ENCODE measurements at places on chromosomes 2 and 18.

DNA sequence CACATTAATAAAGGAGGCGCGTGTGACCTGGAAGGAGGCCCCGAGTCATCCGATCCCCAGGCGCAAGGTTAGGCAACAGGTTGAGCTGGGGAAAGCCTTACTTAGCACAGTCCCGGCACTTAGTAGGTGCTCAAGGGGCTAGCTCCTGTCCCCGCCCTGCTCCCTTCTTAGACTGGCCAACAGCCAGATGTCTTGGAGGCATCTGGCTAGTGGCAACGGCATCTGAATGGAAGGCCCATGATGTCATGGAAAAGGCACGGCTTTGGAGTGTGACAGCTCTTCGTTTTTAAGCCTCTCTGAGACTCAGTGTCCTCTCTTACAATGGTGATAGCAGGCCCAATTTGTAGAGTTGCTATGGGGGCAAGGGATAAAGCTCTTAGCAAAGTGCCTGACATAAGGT is 258.3 kb downstream of the CYRIA start:
- DNase-seq: no peak

DNA sequence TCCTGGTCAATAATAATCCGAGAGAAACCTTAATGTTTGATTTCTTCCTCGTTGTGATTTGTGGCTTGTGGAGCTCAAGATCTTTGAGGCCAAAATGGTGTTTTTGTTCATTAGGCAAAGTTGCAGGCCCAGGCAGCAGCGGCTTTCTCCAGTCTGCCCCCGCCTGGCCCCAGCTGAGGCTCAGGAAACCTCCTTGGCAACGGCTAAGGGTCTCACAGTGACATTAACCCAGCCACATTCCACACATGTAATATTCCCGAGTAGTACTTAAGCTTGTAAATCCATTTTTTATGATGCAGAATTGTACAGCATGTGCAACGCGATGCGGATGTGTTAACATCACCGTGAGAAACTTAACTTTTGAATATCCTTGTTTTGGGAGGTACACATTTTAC is 200.1 kb downstream of the BCL11A start:
- DNase-seq: no peak

- DNase-seq: no peak
Observed at GRCh38 chr2:237863689-237864443, 4.4 kb downstream of the RAMP1 start.

DNA sequence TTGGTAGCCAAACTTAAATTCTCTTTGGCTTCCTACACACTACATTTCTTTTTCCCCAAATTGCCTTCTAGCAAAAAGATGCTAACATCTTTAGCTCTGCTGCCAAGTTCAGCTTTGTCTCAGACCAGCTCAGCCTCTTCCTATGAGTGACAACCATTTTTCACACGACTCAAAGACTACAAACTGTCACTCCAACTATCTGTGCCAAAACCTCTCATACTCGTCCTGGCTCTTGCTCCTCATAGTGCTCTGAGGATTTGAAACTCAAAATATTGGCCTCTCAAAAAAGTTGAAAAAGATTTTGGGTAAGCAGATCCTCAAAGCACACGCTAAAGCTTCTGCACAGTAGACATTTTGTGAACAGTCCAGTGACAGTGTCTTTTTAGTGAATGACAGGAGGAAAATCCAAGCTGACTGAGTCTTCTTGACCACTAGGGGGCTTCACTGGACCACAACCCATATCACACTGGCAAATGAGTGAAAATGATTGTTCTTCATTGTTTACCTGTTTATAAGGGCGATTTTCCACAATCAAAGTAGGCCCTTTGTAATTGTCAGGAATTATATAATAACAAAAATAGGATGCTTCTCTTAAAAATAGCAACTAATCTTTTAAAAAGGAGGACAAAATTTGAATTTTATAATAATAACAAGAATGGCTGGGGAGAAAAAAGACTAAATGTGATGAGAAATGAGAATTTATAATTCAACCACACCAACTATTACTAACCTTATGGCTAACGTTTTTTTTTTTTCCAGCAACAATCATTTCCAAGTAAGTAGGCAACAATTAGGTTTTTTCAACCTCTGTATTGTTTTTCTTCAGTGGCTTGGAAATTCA is 85.5 kb upstream of the PGAP1 start:
- peak; percentile 20 for DNase-seq

DNA sequence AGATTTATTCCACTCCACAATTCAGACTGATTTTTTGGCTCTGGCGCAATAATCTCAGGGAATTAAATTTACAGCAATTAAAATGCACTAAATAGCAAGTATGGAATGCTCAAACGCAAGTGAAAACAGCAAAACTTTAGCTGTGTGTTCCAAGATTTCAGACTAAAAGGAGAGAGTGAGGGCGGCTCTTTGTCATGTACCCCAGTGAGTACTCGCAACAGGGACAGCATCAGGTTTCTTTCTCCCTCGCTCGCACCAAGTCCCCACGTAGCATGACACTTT is 1.1 kb downstream of the ROCK2 start:
- no peak for DNase-seq

DNA sequence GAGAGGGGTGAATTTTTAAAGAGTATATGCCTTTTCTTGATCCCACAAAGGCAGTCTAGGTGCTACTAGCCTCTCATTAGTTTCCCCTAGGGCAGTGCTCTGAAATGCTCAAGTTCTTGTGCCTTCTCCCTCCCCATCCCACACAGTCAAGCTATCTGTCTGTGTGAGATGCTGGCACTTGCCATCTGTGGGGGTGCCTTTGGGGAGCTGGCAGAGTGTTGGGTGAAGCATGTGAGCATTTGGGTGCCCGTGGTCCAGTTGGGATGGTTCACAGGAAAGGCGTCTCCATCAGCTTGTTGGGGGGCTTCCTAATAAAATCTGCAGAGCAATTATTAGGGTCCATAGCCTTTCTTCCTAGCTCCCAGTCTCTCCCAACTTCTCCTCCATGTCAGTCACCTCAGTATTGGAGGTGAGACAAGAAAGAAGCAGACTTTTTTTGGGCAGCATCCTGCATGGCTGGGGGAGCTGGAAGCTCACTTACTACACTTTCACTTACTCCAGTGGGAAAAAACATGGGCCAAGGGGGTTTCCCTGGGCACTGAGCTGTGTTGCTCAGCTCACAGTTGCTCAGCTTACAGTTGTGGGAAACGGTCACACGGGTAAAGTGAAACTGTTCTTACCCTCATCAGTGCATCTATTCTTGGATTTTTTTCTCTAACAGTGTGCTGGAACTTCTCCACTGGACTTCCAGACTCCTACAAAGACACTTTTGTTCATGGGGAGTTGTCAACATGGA is 29.3 kb downstream of the COLEC11 start:
- DNase-seq: no peak

GRCh38 chr2:12967804-12968203 is 251.1 kb downstream of the TRIB2 start:
- no peak for DNase-seq

- peak; percentile 52 for DNase-seq
Observed at GRCh38 chr2:61707984-61708852, 145.6 kb downstream of the FAM161A start.

DNA sequence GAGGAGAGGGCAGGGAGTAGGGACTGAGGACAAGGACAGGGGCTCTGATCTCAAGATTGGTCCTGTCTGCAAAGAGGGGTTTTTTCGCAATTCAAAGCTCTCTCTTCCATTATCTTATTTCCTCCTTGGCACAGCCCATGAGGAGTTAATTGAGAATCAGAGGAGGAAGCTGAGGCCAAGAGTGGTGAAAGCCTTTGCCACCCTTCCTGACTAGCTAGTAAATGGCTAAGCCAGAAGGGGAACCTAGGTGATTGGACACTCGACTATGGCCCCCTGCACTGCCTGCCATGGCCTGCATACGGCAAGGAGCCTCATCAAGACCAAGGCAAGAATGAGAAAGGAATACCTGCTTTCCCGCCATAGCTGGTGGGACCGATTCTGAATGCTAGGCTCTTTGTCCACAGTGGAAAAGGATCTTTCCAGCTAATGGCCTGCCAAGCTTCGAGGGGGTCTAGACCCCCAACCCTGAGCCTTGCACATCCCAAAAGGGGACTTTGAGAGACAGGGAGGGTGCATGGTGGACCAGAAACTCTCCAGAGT is 237.9 kb downstream of the HAUS1 start:
- DNase-seq: no peak

GRCh38 chr2:41294331-41294730 is 753.5 kb upstream of the PKDCC start:
- no peak for DNase-seq

DNA sequence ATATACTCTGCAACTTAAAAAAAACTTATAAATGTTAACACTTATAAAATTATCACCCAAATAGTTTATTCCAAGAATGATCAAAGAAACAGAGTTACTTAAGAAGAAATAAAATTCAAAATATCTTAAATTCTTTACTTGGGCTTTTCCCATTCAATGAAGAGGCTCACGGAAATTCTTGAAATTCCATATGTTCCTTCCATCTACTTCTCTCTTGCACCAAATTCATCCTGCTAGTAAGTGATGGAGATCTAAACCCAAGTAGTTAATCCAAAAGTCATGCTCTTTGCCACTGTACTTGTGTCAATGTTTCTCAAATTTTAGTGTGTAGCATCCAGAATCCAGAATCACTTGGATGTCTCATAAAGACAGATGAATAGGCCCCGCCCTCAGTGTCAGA is 465.9 kb downstream of the TXNL1 start:
- no peak for DNase-seq

DNA sequence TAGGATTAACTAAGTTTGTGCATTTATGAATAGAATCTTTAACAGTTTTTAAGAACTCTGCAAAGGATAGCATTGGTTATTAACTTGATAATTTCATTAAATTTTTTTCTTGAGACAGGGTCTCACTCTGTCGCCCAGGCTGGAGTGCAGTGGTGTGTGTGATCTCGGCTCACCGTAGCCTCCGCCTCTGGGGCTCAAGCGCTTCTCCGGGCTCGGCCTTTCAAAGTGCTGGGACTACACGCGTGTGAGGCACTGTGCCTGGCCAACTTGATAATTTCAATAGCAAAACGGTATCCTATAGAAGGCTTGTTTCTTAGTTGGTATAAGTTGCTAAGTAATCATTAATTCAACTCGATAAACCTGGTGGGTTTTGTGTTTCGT is 38.0 kb downstream of the ADNP2 start:
- no peak for DNase-seq

GRCh38 chr2:121061633-121062032 is 223.4 kb downstream of the TFCP2L1 start:
- no peak for DNase-seq

DNA sequence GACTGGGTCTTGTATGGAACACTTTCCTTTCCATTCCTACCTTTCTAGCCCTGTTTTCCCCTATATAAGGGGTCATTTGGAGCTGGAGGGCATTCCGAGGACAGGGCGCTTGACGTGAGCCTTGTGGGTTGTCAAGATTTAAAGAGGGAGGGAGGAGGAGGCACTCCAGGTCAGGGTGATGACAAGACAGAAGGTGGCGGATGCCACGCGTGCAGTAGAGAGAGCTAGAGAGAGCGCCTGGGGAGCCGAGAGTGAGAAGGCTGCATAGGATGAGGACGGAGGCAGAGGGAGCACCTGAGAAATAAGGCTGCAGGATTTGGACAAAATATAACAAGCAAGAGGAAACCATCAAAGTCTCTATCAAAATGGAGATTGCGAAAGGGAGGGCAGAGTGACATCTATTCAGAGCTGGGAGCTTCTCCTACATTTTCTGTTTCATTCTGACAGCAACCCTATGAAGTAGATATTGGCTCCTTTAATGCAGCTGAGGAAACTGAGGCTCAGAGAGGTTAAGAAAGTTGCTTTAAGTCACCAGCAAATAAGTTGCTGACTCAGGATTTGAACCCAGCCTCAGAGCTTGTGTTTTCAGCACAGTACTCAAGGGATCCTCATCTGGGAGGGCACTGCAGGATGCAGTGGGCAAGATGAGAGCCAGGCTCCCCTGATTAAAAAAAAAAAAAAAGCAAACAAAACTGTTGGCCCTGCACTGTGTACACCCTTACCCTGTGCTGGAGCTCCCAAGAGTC is 124.2 kb downstream of the MRO start:
- no peak for DNase-seq

DNA sequence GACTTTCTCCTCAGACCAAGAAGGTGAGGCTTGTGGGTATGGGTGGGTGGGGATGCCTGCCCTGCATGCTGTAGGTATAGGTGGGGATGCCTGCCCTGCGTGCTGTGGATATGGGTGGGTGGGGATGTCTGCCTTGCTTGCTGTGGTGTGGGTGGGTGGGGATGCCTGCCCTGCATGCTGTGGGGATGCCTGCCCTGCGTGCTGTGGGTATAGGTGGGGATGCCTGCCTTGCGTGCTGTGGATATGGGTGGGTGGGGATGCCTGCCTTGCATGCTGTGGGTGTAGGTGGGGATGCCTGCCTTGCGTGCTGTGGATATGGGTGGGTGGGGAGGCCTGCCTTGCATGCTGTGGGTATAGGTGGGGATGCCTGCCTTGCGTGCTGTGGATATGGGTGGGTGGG is 278.4 kb downstream of the NEDD4L start:
- no peak for DNase-seq

DNA sequence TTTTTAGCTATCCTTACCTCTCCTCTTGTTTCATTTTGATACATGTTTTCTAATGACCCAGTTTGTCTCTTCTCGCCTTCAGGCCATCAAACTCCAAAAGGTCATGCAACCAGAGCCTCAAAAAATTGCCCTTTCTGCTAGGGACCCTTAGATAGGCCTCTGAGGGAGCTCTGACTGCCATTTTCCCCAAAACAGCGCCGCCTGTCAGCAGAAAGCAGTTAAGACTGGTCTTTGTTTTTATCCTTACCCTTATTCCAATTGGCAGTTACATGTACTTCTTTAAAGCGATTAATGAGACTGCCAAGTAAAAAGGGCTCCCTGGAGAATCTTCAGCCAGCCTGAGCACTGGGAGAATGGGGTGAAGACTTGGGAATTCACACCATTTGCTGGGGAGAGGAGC is 55.1 kb upstream of the RIT2 start:
- DNase-seq: no peak

DNA sequence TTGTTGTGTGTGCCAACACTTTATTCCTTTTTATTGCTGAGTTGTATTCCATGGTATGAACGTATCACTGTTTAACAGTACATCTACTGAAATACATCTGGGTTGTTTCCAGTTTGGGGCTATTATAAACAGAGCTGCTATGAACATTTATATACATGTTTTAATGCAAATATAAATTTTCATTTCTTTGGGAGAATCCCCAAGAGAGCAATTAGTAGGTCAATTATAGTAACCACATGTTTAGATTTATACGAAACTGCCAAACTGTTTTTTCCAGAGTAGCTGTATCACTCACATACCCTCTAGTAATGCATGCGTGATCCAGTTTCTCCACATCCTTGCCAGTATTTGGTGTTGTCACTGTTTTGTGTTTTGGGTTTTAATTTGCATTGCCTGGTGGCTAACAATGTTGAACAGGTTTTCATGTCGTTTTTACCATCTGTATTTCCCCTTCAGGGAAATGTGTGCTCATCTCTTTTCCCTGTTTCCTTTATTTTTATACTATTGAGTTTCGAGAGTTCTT is 81.0 kb downstream of the TMEM131 start:
- no peak for DNase-seq

GRCh38 chr2:196268538-196269338 is 97.4 kb upstream of the STK17B start:
- DNase-seq: no peak

All from GM18507 (cell line).